ENCODE measurements at places on chromosomes 16 and 17. TPM values are rescaled to one million over a fixed set of nuclear protein-coding genes. Genes with fewer than 3 reads are reported as not detected.

Gene KIF2B
- total RNA-seq: not detected

Gene GLP2R
- under 0.01 TPM for total RNA-seq

Gene ENPP7
- total RNA-seq: not detected

Gene GPS2
- 33.5 TPM for total RNA-seq

Gene SSTR5
- 0.22 TPM for total RNA-seq

Gene RTN4RL1
- total RNA-seq: 0.40 TPM

Gene RCVRN
- total RNA-seq: not detected

GRCh38 chr17:64622931-64623654 lies 39.0 kb downstream of the SMURF2 start:
- DNase-seq: peak; percentile 92

- no peak for DNase-seq
Observed at GRCh38 chr16:8718851-8719680, 44.6 kb downstream of the ABAT start.

GRCh38 chr17:52420555-52421078 lies 262.1 kb upstream of the CA10 start:
- DNase-seq: no peak

DNA sequence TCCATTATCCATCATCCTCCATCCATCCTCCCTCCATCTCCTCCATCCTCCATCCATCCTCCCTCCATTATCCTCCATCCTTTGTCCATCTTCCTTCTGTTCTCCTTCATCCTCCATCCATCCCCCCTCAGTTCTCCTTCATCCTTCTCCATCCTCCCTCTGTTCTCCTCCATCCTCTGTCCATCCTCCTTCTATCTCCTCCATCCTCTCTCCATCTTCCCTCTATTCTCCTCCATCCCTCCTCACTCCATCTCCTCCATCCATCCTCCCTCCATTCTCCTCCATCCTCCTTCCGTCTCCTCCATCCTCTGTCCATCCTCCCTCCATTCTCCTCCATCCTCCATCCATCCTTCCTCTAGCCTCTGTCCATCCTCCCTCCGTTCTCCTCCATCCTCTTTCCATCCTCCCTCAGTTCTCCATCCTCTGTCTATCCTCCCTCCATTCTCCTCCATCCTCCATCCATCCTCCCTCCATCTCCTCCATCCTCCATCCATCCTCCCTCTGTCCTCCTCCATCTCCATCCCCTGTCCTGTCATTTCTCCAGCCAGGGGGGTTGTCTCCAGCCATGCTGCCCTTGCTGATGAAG lies 143.7 kb downstream of the SDK2 start:
- DNase-seq: no peak

DNA sequence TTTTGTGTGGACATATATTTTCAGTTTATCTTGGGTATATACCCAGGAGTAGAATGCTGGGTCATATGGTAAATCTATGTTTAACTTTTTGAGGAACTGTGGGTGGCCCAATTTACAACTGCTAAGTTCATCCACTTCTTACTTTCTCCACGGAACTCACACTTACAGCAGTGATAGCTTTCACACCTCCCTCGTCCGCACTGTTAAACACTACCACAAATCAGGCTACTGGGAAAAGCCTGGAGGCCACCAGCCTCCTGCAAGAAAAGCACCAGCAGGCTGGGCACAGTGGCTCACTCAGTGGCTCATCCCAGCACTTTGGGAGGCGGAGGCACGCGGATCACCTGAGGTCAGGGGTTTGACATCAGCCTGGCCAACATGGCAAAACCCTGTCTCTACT lies 14.7 kb upstream of the ZG16 start:
- DNase-seq: no peak

DNA sequence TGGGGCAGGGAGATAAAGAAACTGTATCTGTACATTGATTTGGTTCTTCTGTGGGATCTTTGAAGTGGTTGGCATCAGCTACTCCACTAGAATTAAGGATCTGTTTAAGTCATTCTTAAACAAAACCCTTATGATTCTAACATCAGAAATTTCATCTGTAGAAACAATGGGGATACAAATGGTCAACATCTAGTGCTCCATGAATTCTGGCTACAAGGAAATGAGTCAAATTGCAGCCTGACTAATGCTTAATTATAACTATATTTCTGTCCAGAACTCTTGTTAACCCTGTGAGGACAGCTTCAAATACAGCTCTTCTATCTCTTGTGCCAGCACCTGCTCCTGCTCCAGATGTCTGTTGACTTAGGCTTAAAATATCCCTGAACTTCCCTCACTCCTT lies 13.9 kb upstream of the GINS3 start:
- peak; percentile 64 for DNase-seq

GRCh38 chr16:11914210-11915113 lies 1.3 kb downstream of the GSPT1 start:
- peak; percentile 46 for DNase-seq

DNA sequence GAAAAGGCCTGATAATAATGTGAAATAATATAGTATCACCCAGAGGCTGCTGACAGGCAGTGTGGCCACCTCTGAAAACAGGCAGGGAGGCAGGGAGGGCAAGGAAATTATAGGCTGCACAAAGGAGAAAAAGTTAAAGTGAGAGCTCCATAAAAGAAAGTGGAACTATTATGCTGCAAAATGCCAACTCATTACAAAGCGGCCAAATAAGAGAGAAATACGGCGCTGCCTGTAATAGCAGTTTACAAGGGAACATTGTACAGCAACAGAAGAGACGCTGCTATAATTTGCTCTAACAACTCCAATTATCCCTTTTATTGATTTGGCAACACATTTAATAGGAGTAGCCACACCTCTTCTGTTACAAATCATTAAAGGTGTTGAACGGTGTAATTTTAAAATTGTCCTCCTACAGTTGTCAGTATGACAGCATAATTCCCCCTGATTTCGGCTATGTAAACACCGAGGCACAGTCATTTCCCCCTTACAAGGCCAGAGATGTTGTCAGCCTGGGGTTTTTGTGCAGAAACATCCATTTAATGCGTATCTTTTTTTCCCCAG lies 120.3 kb downstream of the MRM1 start:
- DNase-seq: no peak

GRCh38 chr17:31919802-31920525 lies 16.8 kb upstream of the SUZ12 start:
- no peak for DNase-seq

DNA sequence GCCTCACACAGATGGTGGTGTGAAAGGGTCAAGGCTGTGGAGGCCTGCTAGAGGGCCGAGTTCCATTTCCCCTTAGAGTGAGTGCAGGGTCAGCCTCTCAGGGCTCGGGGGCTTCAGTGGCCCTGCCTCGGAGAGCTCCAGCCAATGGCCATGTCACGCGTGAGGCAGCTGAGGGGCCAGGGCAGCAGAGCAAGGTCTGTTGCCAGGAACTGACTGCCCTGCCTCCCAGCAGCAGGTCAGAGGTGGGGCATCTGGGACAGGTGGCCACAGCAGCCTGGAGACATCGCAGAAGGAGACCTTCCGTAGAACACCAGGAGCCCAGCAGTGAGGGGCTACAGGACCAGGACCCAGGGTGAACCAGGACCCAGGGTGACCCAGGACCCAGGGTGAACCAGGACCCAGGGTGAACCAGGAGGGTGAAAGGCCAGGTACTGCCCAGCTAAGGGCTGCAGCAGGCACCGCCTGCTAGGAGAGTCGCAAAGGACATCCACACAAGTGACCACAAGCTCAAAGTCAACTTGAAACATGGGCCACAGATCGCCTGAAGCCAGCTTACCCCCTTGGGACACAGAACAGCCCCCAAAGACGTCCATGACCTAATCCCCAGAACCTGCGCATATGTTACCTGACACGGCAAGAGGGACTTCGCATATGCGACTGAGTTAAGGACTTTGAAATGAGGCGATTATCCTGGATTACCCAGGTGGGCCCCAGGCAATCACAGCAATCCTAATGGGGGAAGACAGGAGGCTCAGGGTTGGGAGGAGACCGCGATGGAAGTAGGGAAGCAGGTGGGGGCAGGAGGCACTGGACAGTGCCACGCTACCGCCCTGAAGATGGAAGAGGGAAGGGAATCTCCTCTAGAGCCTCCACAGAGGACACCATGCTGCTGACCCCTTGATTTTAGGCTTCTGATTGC lies 4.8 kb upstream of the MEAK7 start:
- no peak for DNase-seq

GRCh38 chr17:55642741-55643140 lies 79.9 kb downstream of the TMEM100 start:
- DNase-seq: no peak

GRCh38 chr16:24253192-24253591 lies 2.9 kb upstream of the CACNG3 start:
- DNase-seq: peak; percentile 72

DNA sequence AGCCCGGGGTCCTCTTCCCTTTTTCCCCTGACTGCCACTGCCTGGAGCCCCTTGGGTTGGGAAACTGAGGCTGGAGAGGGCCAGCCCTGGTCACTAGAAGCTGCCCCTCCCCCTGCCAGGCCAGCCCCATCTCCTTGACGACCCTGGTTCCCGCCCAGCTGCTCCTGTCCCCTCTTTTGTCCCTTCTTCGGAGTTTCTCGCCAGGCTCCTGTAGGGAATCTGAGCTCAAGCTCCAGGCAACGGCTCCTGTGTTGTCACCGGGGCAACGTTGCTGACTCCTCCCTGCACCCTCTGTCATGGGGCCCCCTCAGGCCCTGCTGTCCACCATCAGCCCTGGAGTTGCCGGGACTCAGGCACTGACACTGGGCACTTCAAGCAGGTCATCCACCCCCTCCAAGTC lies 5.7 kb downstream of the LLGL1 start:
- no peak for DNase-seq

DNA sequence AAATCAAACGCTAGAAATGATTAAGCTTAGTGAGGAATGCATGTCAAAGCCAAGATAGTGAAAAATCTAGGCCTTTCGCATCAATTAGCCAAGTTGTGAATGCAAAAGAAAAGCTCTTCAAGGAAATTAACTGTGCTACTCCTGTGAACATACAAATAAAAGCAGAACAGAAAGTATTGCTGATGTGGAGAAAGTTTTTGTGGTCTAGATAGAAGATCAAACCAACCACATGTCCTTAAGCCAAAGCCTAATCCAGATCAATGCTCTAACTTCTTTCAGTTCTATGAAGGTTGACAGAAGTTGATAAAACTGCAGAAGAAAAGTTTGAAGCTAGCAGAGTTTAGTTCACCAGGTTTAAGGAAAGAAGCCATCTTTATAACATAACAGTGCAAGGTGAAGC lies 1044.6 kb downstream of the CDH11 start:
- DNase-seq: no peak

GRCh38 chr16:75265911-75266701 lies 14.7 kb upstream of the BCAR1 start:
- DNase-seq: peak; percentile 64

DNA sequence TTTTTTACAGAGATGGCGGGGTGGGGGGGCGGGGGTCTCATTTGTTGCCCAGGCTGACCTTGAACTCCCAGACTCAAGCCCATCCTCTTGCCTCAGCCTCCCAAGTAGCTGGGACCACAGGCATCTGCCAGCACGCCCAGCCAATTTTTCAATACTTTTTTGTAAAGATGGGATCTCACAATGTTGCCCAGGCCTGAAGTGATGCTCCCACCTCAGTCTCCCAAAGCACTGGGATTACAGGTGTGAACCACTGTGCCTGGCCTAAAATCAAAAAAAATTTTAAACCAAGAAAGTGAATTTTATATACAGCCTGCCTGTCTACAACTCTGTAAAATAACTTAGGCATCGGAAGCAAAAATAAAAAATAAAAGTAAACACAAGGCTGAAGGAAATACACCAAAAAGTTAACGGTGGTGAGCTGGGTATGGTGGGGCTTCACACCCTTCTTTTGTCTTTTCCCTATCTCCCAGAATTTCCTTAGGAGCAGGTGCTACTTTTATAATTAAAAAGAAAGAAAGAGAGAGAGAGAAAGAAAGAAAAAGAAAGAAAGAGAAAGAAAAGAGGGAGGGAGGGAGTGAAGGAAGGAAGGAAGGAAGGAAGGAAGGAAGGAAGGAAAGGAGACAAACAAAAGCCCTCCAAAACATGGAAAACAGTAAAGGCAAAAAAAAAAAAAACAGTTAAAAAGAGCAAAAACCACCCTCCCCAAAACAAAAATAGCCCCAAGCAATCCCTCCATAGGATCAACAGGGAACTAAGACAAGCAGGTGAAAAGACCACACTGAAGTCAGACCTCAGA lies 51.4 kb downstream of the TBC1D16 start:
- no peak for DNase-seq

DNA sequence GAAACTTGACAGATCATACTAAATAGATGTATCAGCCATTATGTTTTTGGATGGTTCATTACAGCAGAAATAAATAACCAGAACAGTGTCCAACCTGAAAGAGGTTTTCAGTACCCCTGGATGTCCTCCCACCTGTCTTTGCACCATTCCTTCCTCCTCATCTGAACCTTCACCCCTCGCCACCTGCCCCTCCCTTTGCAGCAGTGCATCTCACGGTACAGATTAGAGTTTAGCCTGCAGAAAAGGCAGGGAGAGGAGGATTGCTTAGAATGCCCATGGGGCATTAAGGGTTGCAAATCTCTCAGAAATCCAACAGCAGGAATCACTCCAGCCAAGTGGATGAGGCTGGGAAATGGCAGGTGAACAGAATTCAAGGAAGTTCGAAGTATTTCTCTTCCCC lies 155.0 kb downstream of the HS3ST2 start:
- no peak for DNase-seq

DNA sequence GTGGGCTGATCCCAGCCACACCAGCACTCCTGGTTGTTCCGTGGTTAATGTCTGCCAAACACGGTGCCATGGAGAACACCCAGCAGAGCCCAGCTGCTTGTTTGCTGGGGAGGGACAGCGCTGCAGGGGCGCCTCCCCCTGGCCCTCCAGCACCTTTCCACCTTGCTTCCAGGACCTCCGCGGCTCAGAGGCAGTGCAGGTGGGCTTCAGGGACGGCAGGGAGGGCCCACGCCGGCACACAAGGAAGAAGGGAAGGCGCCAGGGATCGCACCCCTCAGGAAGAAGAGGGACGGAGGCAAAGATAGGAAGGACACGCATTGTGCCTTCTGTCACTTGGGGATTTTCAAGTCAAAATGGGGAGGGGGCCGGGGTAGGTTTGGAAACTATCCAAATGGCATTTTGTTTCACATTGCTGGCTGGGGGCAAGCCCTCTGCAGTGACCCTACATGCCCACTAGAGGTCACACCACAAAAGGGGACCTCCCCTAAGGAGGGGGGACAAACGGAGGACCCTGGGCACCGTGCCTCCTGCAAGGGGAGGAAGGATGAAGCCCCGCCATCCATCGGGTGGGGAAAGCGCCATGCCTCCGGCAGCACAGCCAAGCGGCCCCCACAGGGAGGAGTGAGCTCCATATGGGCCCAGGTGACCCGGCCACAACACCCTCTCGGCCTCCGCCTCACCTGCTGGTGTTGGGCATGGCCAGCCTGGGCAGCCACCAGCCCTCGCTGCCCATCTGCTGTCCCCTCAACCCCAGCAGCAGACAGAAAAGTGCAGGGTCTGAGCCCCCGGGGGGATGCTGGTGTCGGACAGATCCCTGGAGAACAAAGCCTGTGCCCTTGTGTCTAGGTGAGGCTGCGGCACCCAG lies 7.5 kb upstream of the C16orf95 start:
- peak; percentile 56 for DNase-seq

GRCh38 chr16:27374221-27374803 lies 27.7 kb upstream of the IL21R start:
- DNase-seq: no peak

GRCh38 chr16:81695321-81696165 lies 83.5 kb upstream of the PLCG2 start:
- DNase-seq: peak; percentile 48

- DNase-seq: no peak
Observed at GRCh38 chr16:84307209-84307954, 12.7 kb downstream of the WFDC1 start.

All from lung microvascular endothelial cell (primary cell).